ENCODE measurements at places on chromosomes 4 and X. TPM values are rescaled to one million over a fixed set of nuclear protein-coding genes. Genes with fewer than 3 reads are reported as not detected.

Gene PLS3
- total RNA-seq, result 68.7 TPM

Gene GALNT7
- 0.65 TPM for total RNA-seq

Gene NEXMIF
- 0.03 TPM for total RNA-seq

Gene ABCB7
- total RNA-seq, result 16.9 TPM

Gene TMEM271
- total RNA-seq, result not detected

Gene PACRGL
- 5.1 TPM for total RNA-seq

Gene GABRA4
- not detected for total RNA-seq

Gene PPEF2
- total RNA-seq, result 0.05 TPM

Gene BST1
- 3.7 TPM for total RNA-seq

Gene ETDB
- not detected for total RNA-seq

Gene SSX4
- not detected for total RNA-seq

Gene FGF5
- not detected for total RNA-seq

Gene LRIT3
- 0.08 TPM for total RNA-seq

Gene RAB40A
- total RNA-seq, result 0.25 TPM

Gene BEX3
- 23.7 TPM for total RNA-seq

Gene VEGFC
- total RNA-seq, result 1.5 TPM

Gene TLR10
- 0.08 TPM for total RNA-seq

Gene CABS1
- total RNA-seq, result not detected

Gene PNMA3
- 0.23 TPM for total RNA-seq

Gene TMPRSS11A
- not detected for total RNA-seq

Gene USP11
- total RNA-seq, result 10.2 TPM

Gene ANK2
- total RNA-seq, result 0.68 TPM

Gene GRPR
- total RNA-seq, result not detected

Gene CLNK
- not detected for total RNA-seq

Gene PRRG3
- 0.38 TPM for total RNA-seq

Gene QRFPR
- not detected for total RNA-seq

Gene DHRSX
- total RNA-seq, result 23.0 TPM

Gene GRIA2
- total RNA-seq, result not detected

Gene DDIT4L
- 0.33 TPM for total RNA-seq

Gene PNPLA4
- total RNA-seq, result 15.6 TPM

Gene PPBP
- 1.4 TPM for total RNA-seq

Gene SSX4B
- total RNA-seq, result not detected

Gene MTNR1A
- not detected for total RNA-seq

Gene FRYL
- 22.9 TPM for total RNA-seq

Gene MMAA
- total RNA-seq, result 20.7 TPM

Gene GYPB
- not detected for total RNA-seq
